Thoracic aorta (tissue), 2 donors: ENCODE measurements at places on chromosomes 12 and 14. TPM values are rescaled to one million over a fixed set of nuclear protein-coding genes. Genes with fewer than 3 reads are reported as not detected.

AMN gene
- total RNA-seq: 2.4 TPM

KRT71 gene
- not detected for total RNA-seq

ITGA7 gene
- total RNA-seq: 317 TPM

MORN3 gene
- total RNA-seq: not detected

NXPH4 gene
- not detected for total RNA-seq

GPR137C gene
- 0.99 TPM for total RNA-seq

LIN52 gene
- total RNA-seq: 8.7 TPM

DNA sequence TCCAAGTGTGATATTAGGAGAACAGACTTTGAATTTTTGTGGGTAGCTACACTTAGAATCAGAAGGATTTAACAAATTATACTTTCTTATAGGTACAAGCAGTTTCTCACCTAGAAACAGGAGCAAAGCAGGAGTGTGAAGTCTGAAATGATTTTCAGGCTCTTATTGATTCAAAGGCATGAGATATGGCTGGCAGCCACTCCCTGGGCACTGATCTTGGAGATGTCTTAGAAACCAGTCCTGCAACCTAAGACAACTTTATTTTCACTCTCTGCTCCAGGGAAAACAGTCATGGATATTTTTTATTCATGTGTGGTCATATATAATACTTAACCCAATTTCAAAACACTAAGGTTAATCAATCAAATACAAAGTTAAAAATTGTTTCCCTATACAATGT, 254.9 kb upstream of the TMEM132C start:
- H3K4me3 ChIP-seq: no peak overlapping the region
- no peaks in the 10 kb centered on the region for H3K27me3 ChIP-seq
- no peak for DNase-seq
- no peaks in the 10 kb centered on the region for H3K36me3 ChIP-seq
- H3K27ac ChIP-seq: no peak overlapping the region

DNA sequence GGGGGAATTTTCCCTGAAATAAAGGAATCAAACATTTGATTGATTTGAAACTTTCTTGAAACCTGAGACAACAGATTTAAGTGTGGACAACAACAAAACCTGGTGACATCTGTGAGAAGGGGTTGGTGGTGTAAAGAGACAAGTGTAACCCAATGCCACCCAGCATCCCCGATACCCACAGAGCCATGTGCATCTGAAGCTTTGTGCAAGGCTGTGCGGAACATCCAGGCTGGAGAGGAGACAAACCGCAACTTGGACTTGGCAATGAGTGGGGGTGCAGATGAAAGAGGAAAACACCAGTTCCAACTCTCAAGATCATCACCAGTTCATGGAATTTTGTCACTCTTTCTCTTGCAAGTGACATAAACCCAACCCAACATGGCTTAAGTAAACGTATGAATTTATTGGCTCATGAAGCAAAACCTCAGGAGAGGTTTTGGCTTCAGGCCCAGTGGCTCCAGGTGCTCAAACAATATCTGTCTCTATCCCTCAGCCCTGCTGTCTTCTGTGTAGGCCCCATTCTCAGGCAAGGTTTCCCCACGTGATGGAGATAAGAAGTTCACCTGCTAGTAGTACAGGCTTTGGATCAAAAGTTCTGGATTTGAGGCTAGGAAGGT, 55.2 kb upstream of the NTF3 start:
- DNase-seq: no peak
- no peaks in the 10 kb centered on the region for H3K27me3 ChIP-seq
- H3K4me3 ChIP-seq: no peak overlapping the region
- H3K27ac ChIP-seq: no peak overlapping the region
- no peaks in the 10 kb centered on the region for H3K4me1 ChIP-seq

- no peaks in the 10 kb centered on the region for H3K27me3 ChIP-seq
- no peaks in the 10 kb centered on the region for H3K36me3 ChIP-seq
- no peak overlapping the region for H3K27ac ChIP-seq
- no peaks in the 10 kb centered on the region for H3K4me1 ChIP-seq
- H3K4me3 ChIP-seq: no peak overlapping the region
- DNase-seq: no peak
Measured at GRCh38 chr14:37090026-37090425, 82.4 kb downstream of the SLC25A21 start.

- no peaks in the 10 kb centered on the region for H3K36me3 ChIP-seq
- no peak overlapping the region for H3K27ac ChIP-seq
- no peak for DNase-seq
- no peaks in the 10 kb centered on the region for H3K4me1 ChIP-seq
- H3K4me3 ChIP-seq: no peak overlapping the region
- H3K27me3 ChIP-seq: no peaks in the 10 kb centered on the region
Measured at GRCh38 chr12:128474916-128475315, 207.9 kb downstream of the TMEM132C start.

- H3K27me3 ChIP-seq: no peaks in the 10 kb centered on the region
- H3K4me1 ChIP-seq: no peaks in the 10 kb centered on the region
Measured at GRCh38 chr14:85732031-85732430, 202.1 kb downstream of the FLRT2 start.

GRCh38 chr12:115450710-115451109, 766.7 kb upstream of the TBX3 start:
- no peak overlapping the region for H3K27ac ChIP-seq
- H3K36me3 ChIP-seq: no peaks in the 10 kb centered on the region
- H3K4me1 ChIP-seq: no peaks in the 10 kb centered on the region
- DNase-seq: no peak
- H3K27me3 ChIP-seq: no peaks in the 10 kb centered on the region
- H3K4me3 ChIP-seq: no peak overlapping the region

- no peak overlapping the region for H3K4me3 ChIP-seq
- no peaks in the 10 kb centered on the region for H3K4me1 ChIP-seq
Measured at GRCh38 chr12:4958697-4959375, 49.1 kb downstream of the KCNA1 start.

GRCh38 chr12:96907671-96908422, 790 bp downstream of the NEDD1 start:
- H3K27ac ChIP-seq: peak overlapping the region; percentile 55
- H3K4me1 ChIP-seq: peaks cover 20% of the 10 kb centered on the region
- no peaks in the 10 kb centered on the region for H3K36me3 ChIP-seq
- DNase-seq: no peak
- H3K4me3 ChIP-seq: peak overlapping the region; percentile 97

DNA sequence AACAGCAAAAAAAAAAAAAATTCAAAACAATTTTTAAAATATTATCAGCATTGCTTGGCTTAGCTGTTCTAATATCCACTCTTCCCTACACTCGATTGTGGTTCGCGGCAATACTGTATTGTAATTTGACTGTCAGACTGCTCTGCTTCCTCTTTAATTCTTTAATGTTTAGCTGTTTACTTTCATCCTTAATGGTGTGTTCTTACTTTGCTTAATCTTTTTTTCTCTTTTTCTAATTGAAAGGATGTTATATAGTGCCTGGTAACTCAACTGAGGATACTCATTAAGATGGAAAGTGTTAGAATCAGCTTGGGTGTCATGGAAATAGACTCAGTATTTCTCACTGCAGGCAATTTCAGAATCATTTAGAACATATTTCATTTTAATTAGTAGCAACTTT, 2.0 kb downstream of the ANO4 start:
- DNase-seq: no peak
- H3K27ac ChIP-seq: no peak overlapping the region
- no peaks in the 10 kb centered on the region for H3K4me1 ChIP-seq
- no peaks in the 10 kb centered on the region for H3K36me3 ChIP-seq
